ENCODE measurements at places on chromosomes 2 and 18. TPM values are rescaled to one million over a fixed set of nuclear protein-coding genes. Genes with fewer than 3 reads are reported as not detected.

Gene KYNU
- polyA plus RNA-seq = 0.04 TPM

Gene RAPGEF4
- 0.42 TPM for polyA plus RNA-seq

Gene VPS54
- 5.6 TPM for polyA plus RNA-seq

Gene SPR
- polyA plus RNA-seq = 14.9 TPM

Gene RUFY4
- not detected for polyA plus RNA-seq

Gene L3MBTL4
- polyA plus RNA-seq = not detected

Gene SLC16A14
- 1.0 TPM for polyA plus RNA-seq

DNA sequence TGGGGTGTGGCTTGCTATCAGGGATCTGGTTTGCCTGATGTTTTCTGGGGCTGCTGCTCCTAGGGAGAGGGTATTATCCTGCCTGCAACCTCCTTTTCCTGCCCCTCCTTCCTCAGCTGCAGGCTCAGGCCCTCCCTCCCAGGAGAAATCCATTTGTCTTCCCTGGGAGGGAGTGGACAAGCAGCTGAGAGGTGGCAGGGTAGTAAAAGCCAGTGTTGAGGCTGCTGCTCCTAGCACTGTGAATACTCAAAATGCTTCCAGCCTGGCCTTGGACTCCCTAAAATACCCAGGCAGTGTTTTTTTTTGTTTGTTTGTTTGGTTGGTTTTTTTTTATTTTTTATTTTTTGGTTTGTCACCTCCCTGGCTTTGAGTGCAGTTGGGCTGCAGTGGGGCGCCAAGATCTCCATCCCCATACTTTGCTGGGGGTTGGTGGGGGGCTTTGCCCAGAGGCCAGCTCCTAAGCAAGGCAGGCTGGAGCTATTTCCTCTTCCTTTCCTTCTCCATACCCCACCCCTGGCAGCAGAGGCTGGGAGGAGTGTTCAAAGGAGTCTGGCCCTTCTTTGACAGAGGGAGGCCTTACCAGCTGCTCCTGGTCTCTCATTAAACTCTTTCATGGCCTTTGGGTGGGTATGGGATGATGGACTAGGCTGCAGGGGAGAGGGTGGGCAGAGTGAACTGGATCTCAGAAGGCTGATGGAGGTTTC, 13.6 kb downstream of the HOXD3 start:
- DNase-seq = no peak

- no peak for DNase-seq
These were observed 144.9 kb downstream of the AGAP1 start for GRCh38 chr2:235638541-235639427.

DNA sequence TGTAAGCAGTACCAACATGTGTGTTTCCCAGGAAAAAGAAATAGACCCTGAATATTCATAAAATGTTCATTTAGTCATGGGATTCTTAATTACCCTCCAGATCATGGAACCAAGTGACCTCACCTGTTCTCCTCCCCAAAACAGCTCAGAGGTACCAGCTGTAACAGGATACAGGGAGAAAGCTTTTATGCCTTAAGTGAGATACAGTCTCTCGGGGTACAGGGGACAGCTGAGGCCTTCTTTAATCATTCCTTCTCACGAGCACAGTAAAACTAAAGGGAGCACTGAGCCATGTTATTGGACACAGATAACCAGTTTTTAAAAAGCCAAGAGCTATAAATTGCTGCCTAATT, 16.6 kb downstream of the EPHA4 start:
- DNase-seq = no peak

- no peak for DNase-seq
These were observed 371.2 kb downstream of the INSIG2 start for GRCh38 chr2:118459426-118459825.

DNA sequence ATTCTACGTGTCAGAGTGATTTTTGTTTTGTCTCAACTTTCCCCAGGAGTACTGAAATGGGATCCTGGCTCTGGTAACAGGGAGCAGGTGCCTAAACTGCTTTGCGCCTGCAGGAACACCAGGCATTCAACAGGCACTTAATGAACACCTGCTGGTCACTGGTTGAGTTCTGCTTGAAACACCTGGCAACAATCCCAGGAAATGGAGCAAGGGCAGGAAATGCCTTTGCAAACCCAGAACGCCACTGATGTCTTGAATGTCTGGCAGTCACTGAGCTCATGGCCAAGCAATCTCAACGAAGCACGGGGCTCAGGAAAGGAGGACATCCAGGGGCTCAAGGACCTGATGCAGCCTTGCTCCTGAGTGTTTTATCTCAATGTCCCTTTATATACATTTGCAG, 360.0 kb upstream of the RAB6C start:
- DNase-seq = no peak

GRCh38 chr2:137156221-137156844, 391.0 kb downstream of the THSD7B start:
- DNase-seq = no peak

GRCh38 chr2:203631068-203631757, 75.2 kb upstream of the CD28 start:
- no peak for DNase-seq

DNA sequence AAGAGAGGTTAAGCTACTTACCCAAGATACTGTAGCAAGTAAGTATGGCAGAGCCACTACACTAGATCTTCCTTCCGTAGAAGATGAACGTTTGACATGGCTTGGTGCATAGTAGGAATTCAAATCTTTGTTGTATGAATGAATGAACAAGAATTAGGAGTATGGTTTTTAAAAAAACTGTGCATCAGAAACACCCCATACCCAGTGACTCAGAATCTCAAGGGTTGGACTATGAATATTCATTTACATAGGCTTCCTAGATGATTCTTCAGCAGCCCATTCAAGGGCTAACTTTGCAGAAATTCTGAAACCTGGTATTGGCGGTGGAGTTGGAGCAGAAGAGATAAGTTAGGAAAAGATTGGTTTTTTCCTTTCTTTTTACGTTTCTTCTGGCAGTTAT, 5.4 kb downstream of the ACTR3 start:
- no peak for DNase-seq

GRCh38 chr18:62672600-62672999, 42.7 kb upstream of the PHLPP1 start:
- no peak for DNase-seq

GRCh38 chr2:78127424-78127823, 605.2 kb upstream of the LRRTM4 start:
- no peak for DNase-seq

DNA sequence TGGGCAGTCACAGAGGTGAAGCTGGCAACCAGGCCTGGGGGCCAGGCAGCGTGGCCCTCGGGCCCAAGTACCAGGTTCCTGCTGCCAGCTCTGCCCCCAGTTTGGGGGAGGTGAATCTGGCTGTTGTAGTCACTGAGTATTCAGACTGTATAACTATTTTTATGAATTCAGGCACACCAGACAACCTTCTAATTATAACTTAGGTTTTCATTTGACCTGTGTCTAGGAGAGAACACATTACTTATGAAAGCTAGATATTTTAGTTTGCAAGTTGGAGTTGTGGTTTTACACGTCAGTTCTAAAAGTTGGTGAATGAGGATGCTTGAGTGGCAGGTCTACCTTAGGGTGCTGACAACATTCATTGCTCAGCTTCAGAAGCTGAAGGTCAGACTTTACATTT, 71.7 kb downstream of the LIMS1 start:
- no peak for DNase-seq

GRCh38 chr2:96730212-96730611, 9.7 kb downstream of the LMAN2L start:
- DNase-seq = no peak

GRCh38 chr2:143205106-143205764, 76.0 kb downstream of the ARHGAP15 start:
- no peak for DNase-seq

- DNase-seq = no peak
These were observed 1096.7 kb upstream of the DDX18 start for GRCh38 chr2:116717832-116718231.

DNA sequence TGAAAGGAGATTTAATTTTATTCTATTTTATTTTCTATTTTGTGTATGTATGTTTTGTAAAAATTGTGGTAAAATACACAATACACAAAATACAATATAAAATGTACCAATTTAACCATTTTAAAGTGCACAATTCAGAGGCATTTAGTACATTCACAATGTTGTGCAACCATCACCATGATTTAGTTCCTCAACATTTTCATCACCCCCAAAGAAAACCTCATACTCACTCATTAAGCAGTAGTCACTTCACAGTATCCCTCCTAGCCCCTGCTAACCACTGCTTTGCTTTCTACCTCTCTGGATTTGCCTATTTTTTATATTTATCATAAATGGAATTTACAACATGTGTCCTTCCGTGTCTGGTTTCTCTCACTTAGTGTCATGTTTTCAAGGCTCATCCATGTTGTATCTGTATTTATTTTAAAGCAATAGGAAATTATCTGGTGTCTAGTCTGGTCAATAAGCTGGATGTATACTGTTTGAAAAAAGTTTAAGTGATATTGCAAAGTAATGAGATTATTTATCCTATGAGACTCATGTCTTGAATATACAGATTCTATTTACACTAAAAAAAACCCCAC, 77.9 kb upstream of the GLS start:
- no peak for DNase-seq

DNA sequence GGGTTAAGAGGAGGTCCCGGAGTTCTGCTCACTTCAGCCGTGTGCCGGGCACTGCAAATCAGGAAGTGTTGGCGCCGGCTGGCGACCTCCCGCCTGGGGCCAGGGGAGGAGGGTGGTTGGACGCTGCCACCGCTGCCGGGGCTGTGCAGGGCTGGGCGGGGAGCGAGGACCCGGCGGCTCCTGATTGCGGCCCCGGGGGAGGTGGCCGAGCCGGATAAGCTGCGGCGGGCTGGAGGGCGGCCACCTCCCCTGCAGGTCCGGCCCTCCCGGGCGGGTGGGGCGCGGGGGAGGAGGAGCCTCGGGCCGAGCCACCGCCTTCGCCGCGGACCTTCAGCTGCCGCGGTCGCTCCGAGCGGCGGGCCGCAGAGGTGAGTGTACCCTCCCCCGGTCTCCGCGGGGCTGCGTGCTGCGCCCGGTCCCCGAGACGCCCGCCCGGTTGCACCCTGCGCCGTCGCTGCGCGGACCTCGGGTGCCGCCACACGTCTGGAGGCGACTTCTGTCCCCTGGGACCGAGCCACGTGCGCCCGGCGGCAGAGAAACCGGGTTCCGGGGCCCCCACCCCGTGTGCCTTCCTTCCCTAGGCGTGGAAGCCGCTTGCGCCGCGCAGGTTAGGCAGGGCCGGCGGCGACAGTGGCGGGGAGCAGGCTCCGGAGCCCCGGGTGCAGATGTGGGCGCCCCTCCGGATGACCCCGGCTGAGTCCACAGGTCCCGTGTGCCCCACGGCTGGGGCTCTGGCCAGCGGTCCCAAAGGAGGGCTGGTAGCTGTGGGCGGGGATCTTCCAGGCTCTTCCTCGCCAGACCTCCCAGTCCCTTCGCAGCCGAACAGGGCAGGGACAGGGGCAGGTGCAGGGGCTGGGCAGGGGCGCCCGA, at the start of gene STEAP3:
Gene STEAP3 (plus strand): TSS at position 314 of the 870 bp plus-strand sequence. CDS start 7,179 bp downstream, outside the sequence.
- no peak for DNase-seq

DNA sequence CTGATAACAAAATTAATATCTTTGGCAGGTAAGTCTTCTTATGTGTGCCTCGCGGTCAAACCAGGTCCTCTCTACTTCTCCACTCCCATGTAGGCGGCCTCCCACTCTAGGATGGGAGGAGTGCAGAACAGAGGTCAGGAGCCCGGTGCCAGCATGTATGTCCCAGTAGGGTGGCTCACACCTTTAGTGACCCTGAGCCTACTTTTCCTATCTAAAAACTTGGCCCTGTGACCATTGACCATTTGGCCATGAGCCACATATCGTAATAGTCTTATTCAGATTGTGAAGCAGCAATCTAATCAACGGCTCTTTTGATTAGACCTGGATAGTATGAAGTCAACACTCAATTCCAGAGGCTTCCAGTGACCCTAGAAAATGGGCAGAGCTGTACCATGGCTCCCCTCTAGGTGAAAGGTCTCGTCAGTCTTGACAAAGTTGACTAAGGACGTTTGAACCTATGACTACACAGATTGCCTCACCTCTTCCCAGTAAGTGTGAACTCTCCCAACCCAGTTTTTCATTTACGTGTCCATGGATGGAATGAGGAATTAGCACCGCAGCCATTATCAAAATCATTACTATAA, 17.1 kb upstream of the FABP1 start:
- no peak for DNase-seq

DNA sequence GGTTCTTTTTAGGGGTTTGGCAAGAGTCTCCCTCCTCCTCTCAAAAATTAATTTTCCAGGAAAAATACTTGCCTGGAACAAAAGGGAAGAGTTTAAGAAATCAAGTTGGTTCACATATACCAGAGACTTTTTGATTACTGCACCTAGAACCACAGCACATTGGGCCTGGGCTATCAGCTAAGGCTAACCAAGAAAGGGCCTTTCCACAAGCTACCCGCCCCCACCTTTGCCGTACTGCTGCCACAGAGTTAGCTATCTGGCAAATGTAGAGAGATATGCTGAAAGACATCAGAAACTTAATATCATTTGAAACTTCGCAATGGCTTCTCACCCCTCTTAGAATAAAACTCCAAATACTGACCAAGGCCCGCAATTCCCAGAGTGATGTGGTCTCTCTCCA, 76.9 kb downstream of the AAK1 start:
- DNase-seq = no peak
